ENCODE measurements at places on chromosomes 4 and X. TPM values are rescaled to one million over a fixed set of nuclear protein-coding genes. Genes with fewer than 3 reads are reported as not detected.

GRCh38 chr4:177555007-177555574, 112.9 kb upstream of the AGA start:
- DNase-seq = peak; percentile 23

ASMT gene
- total RNA-seq = not detected

FGF13 gene
- not detected for total RNA-seq

- no peak for DNase-seq
Observed at GRCh38 chr4:1592068-1592708, 91.9 kb downstream of the FAM53A start.

DNA sequence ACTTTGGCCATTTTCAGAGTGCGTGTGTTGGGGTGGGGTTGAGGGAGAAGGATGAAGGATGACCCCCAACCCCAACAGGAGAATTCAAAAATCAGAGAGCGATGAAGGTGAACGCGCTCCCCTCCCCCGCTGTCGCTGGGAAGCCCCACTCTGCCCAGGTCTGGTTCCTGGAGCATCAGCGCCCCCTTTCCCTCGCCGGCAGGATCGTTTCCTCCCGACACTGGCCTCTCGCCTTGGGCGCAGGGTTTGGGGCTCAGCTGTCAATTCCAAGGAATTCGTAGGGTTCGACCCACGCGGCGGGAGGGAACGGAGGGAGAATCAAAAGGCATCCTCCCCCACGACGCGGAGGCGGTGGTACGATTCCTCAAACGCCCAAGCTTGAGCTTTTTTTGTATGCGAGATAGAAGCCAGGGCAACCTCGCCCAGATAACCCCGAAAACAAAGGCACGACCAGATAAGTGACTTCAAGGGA, 1.0 kb upstream of the PDGFRA start:
- peak; percentile 71 for DNase-seq

DNA sequence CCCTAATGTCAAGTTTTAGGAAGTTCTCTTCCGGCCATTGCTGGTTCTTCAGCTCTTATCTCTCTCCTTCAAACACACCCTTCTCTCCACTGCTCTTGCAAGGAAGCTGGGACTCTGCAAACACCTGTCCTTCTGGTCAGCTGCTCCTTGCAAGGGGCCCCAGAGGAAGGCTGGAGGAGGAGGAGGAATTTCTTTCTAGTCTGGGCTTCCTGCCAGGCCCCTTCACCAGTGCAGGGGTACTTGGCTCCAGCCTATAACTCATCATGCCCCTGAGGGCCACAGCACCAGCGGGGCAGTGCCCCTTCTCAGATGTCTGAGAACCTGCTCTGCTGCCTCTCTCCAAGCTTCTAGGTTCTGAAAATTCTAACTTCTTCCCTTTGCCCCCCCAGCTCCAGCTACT, 46.7 kb downstream of the REELD1 start:
- no peak for DNase-seq

DNA sequence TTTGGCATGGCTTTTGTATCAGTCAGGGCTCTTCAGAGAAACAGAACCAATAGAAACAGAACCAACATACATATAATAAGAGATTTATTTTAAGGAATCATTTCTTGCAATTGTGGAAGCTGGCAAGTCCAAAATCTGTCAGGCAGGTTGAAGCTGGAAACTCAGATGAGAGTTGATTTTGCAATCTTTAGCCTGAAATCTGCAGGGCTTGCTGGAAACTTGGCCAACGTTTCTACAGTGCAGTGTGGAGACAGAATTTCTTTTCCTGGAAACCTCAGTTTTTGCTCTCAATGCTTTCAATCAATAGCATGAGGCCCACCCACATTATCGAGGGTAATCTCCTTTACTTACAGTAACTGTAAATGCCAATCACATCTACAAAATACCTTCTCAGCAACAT, 45.4 kb downstream of the COMMD8 start:
- DNase-seq = no peak

RNF150 gene
- total RNA-seq = not detected

DNA sequence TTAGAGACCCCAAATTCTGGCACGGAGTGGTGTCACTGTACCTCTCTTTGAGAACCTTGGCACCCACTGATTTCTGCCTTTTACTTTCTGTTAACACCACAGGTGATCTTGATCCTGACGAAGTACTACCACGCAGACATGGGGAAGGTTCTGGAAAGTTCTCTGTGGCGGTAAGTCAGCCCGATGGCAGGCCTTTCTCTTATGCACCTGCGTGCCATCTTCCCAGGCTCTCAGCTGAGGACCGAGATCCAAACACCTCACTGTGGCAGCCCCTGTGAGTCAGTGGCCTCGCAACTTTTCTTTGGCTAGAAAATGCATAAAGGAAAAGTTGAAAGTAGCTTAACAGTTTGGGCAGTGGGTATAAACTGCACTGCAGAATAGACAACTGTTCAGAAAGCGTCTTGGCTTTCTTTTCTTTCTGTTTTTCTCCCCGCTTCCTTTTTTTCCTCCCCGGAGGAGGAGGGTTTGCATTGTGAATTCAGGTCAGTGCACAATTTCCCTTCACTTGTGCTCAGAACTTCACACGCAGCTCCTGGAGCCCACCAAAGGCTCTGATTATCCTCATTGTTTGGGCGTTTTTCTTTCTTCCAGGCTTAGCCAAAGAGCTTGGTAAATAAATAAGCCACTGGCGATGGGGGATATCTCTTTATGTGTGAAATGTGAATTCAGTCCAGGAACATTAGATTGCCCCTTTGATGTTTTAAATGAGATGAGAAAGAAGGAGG, 38.4 kb downstream of the PSAPL1 start:
- no peak for DNase-seq

RHOXF2 gene
- not detected for total RNA-seq

GRCh38 chr4:21649391-21650090, 299.0 kb downstream of the KCNIP4 start:
- DNase-seq = no peak

GRCh38 chr4:74039315-74039763, 850 bp upstream of the CXCL3 start:
- no peak for DNase-seq

DNA sequence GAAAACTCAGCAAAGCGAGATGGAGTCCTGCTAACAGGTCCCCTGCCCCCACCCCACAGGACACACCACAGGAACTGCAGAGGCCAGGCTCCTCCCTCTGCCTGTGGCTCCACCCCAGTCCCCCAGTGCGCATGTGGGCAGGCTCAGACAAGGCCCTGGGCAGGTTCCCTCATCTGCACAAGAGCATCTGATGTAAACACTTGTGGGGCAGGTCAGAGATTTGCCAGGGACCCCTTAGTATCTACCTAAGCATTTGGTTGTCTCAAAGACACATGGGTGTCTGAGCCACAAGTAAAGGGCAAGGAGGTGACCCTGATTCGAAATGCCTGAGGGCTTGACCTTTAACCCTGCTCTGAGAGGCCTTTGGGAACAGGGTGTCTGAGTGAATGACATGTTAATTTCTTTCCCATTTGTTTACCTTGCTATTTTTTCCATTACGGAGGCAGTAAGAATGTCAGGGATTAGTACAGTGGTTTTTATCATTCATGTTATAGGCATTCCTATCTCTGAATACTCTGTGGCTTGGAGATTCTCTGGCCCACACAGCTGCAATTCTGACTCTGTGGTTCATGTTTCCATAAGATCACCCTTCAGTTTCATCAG, 85.3 kb downstream of the ZNF518B start:
- peak; percentile 96 for DNase-seq

DNA sequence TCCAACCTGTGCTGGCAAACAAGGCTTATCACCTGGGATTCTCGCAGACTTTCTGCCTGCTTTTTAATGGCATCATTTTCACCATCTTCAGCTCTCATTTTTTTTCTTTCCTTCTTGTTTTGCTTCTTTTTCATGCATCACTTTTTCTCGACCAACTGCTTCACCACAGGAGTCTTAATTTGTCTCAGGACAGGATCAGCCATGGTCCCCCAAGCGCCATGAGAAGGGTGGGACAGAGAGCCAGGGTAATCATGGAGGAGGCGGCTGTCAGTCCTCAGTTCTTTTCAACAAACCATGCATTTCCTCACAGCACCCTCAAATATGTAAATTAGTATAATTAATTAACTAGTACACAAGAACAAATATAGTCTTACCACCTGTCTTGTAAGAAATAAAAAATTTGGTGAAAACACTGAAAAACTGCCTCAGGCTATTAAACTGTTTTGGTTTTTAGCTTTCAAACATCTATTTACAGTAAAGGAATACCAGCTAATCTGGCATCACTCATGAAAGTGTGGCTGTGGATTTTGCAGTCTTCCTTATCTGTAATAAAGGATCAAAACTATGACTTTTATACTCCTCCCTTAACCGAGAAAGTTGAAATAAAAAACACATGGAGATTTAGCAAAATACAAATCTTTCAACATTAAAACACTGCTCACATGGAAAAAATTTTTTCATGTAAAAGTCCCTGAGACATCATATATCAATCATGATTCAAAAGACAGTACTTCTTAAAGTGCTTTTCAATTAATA, 19.1 kb downstream of the EIF4E start:
- no peak for DNase-seq

DNA sequence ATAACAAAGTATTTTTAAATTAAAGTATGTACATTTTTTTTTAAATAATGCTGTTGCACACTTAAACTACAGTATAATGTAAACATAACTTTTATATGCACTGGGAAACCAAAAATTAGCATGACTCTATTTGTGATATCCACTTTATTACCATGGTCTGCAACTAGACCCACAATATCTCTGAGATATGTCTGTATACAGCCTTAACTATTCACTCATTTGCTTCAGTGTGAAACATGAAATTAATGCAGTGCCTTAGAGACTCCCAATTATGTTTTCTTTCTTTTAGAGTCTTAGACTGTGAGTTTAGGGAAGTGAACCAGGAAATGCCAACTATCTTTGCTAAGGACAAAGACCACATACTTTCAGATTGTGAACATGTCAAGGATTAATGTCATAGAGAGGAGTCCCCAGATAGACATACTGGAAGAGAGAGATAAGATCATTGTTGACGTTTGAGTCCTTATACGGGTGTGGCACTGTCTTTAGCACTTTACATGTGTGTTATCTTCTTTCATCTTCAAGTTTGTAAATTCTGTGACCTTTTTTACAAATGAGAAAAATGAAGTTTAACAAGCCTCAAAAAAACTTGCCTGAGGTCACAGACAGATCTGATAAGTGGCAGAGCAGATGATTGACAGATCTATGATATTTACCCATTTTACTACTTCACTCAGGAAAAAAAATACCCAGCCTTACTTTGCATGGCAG, 23.2 kb downstream of the CXorf58 start:
- DNase-seq = no peak

DNA sequence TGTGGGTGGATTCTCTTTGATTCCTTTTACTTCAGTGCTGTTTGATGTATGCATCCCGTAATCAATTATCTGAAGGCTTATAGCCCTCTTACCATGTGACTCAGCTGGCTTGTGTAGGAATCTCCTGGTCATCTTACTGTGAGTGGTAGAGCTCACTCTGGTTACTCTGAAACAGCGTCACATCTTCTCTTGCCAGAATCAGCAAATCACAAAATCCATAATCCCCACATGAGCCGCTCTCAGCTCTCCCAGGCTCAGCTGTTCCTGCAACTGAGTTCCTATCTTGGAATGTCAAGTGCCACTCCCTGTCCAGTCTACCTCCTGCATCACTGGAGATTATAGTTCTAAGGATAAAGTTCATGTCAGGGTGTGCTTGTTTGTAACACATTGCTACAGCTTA, 278.0 kb downstream of the FBXO8 start:
- no peak for DNase-seq

DNA sequence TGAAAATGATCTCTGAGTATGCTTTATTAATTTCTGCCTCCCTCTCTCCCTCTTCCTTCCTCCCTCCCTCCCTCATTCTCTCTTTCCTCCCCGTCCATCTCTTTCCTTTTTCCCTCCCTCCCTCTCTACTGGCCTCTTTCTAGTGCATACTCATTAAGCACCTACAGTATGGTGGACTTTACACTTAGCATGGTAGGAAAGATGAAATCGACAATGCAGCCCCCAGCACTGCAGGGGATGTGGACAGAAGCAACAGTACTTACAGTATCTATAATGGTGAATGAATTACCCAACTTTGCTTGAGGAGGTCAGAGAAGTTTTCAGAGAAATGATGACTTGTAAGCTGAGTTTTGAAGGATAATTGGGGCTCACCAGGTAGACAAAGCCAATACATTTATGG, 143.8 kb upstream of the RPS6KA3 start:
- no peak for DNase-seq

P2RY4 gene
- not detected for total RNA-seq

GRCh38 chrX:38879631-38880220, 78.5 kb downstream of the MID1IP1 start:
- DNase-seq = peak; percentile 88

HEPH gene
- total RNA-seq = 0.11 TPM

DNA sequence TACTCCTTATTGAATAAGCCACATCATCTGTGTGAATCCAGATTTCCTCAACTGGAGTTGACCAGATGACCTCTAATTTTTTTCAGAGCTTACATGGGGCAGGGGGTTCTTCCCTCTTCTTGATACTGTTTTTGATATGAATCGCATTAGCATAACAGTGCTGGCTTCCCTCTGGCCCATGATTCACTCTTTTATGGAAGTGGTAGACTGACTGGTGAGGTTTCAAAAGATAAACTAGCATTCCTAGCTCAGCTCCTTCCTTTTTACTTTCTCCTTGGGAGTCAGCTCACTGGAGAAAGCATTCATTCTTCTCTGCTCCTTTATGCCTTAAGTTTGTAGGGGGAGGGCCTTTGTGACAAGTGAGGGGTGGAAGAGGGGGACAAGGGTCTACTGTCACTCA, 161.0 kb upstream of the FGF13 start:
- DNase-seq = no peak

DNA sequence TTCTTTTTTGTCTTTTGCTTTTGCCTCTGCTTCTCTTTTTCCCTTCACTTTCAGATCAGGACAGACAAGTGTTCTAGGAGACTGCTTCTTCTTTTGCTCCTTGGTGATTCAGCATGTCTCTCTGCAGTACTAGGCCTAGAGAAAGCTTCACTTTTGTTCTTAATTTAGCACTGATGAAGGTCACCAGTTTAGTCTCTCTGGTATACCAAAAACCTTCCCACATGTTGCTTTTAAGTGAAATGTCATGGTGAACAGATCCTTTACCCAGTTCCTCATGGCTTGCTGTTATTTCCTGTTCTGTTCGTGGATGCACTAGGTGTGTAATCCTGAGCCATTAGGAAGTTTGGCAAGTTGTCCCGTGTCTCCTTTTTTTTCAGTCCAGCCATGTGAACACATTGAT, 53.3 kb downstream of the NBDY start:
- no peak for DNase-seq

CFAP47 gene
- total RNA-seq = not detected

DNA sequence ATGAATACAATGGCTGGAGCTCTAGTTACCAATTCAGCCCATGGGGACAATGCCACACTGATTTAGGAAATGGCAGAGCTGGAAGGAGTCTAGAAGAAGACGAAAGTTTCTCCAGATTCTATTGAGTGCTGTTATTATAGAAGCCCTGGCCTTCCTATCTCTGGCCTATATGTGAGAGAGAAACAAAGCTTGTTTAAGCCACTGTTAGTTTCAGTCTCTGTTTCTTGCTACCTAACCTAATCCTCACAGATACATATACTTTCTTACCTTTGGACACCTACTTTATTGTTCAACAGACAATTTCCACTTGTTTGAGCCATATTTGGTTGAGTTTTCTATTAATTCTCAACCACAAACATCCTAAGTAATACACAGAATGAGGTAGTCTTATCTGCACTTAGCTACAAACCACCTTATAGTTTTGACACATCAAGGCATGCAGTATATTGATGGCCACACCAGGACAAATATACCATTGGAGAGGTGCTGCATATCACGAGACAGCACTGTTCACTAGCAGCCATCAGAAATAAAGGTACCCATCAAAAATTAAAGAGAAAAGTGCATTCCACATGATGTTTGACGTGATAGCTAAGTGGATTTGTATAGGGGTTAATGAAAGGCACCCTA, 190.2 kb downstream of the SMIM20 start:
- DNase-seq = no peak

Measured in foreskin keratinocyte (primary cell).